ENCODE measurements at places on chromosomes 1 and 21.

- no peak overlapping the region for H3K4me3 ChIP-seq
- no peak overlapping the region for H3K27ac ChIP-seq
- no peaks in the 10 kb centered on the region for H3K4me1 ChIP-seq
Measured at GRCh38 chr1:100931716-100932115, 35.8 kb downstream of the SLC30A7 start.

GRCh38 chr1:227888404-227889046 is 59.2 kb downstream of the WNT9A start:
- no peaks in the 10 kb centered on the region for H3K36me3 ChIP-seq
- H3K27ac ChIP-seq: no peak overlapping the region

- no peak for DNase-seq
- no peaks in the 10 kb centered on the region for H3K4me1 ChIP-seq
- H3K27ac ChIP-seq: no peak overlapping the region
- no peaks in the 10 kb centered on the region for H3K27me3 ChIP-seq
- H3K4me3 ChIP-seq: no peak overlapping the region
Measured at GRCh38 chr1:59100708-59101374, 196.1 kb upstream of the FGGY start.

DNA sequence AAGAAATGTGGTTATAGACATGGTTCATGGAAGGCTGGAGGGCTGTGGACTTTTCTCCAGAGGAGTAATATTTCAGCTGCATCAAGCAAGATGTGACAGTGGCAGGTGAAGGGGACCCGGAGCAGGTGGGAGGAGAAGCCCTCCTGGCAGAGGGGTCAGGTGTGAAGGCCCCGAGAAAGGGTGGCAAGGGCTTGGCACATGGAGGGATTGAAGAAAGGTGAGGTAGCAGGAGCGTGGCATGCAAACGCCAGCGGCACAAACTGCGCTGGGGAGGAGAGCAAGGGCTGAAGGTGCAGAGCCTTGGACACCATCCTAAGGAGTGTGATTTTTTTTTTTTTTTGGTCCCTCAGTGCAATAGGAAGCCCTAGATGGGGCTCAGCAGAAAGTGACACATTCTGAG is 244.6 kb downstream of the TOMM20 start:
- H3K27ac ChIP-seq: no peak overlapping the region
- no peaks in the 10 kb centered on the region for H3K4me1 ChIP-seq
- no peaks in the 10 kb centered on the region for H3K36me3 ChIP-seq
- no peak for DNase-seq
- no peaks in the 10 kb centered on the region for H3K27me3 ChIP-seq
- no peak overlapping the region for H3K4me3 ChIP-seq

DNA sequence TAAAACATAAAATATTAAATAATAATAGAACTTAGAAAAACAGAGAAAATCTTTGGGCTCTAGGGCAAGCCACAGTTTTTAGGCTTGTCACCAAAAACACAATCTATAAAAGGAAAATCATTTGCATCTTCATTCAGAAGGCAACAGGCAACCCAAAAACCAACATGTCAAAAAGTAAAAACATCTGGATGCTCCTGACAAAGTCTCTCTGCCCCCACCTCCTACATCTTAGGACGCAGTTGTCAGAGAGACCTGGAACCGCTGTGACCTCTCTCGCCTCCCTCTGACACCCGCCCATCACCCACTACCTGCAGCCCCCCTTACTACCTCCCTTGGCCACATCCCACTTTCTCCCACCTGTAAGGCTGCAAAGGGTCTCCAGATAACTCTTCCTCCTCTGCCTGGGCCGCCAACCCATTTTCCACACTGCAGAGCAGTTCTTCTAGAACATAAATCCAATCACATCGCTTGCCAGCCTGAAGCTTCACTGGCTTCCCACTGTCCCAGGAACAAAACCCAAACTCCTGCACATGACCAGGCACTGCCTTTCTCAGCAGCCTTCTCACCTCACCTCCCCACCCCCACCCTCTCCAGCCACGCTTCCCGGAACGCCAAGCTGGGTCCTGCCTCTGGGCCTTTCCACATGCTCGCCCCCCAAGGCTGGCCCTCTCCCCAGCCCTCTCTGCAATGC is 14.7 kb downstream of the PRDM15 start:
- no peak for DNase-seq
- H3K36me3 ChIP-seq: no peaks in the 10 kb centered on the region
- no peaks in the 10 kb centered on the region for H3K4me1 ChIP-seq
- no peaks in the 10 kb centered on the region for H3K27me3 ChIP-seq

GRCh38 chr1:54302951-54303843 is 103.0 kb downstream of the SSBP3 start:
- H3K4me1 ChIP-seq: peaks cover 16% of the 10 kb centered on the region
- H3K36me3 ChIP-seq: no peaks in the 10 kb centered on the region
- no peak overlapping the region for H3K27ac ChIP-seq
- DNase-seq: no peak

- H3K27ac ChIP-seq: no peak overlapping the region
- H3K4me3 ChIP-seq: no peak overlapping the region
- H3K36me3 ChIP-seq: no peaks in the 10 kb centered on the region
- H3K27me3 ChIP-seq: no peaks in the 10 kb centered on the region
- H3K4me1 ChIP-seq: no peaks in the 10 kb centered on the region
- no peak for DNase-seq
Measured at GRCh38 chr1:52862666-52863458, 20.3 kb downstream of the ZYG11A start.

DNA sequence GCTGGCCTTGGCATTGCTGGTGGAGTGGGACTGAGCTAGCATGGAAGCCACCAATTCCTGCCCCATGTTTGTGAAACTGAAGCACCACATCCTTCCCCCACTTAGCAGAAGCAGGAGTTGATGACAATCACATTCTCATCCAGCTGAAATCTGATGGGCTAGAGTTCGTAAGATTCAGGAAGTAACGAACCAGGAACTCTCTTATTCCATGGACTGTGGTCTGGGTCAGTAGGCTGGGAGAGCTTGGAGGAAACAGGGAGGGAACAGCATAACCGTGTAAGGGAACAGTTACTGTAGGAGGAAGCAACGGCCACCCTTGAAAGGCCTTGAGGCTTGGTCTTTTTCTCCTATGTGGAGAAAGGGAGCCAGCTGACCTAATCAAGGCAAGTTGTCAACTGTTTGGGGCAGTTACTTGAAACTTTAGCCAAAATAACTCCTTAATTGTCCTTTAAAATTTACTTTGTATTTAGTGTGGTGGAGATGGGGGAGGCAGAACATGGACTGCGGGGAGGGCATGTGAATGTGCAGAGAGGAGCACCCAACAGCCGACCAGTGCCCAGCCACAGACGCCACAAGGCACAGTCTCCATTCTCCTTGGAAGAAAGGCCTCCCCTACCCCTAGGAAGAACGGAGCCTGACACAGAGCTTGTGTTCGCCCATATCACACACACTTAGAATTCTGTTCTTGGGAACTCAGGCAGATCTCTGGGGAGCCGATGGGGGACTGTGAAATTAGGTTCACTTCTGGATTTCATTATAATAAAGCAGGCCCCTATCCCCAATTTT is 2.0 kb upstream of the COQ8A start:
- H3K4me3 ChIP-seq: no peak overlapping the region
- H3K27ac ChIP-seq: peak overlapping the region; percentile 98

GRCh38 chr1:152227310-152227928 is 3.4 kb upstream of the HRNR start:
- no peak for DNase-seq
- no peaks in the 10 kb centered on the region for H3K4me1 ChIP-seq
- no peaks in the 10 kb centered on the region for H3K27me3 ChIP-seq
- no peak overlapping the region for H3K27ac ChIP-seq
- H3K4me3 ChIP-seq: no peak overlapping the region

DNA sequence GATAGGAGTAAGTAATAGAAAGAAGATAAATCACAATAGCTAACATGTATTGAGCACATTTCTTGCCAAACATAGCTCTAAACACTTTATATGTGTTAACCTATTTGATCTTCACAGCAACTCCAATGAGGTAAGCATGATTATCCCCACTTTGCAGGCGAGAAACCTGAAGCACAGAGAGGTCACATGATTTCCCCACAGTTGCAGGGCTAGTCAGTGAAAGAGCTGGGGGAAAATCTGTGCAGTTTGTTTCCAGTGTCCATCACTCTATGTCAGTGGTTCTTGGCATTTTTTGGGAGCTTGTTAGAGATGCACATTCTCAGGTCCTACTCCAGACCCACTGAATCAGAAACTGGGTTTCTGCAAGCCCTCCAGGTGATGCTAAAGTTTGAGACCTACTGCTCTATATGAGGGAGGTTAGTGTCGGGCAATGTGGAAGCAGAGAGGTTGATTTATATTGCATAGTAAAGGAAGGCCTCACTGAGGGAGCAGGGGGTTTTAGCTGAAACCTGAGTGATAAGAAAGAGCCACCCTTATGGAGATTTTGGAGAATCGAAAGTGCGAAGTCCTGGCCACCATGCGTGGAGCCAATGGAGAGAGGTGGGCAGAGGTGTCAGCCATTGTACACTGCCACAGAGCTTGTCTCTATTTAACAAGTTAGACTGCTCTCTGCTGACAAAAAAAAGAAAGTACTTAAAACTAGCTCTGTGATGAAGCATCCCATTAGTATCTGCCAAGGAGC is 20.9 kb downstream of the MCOLN3 start:
- no peaks in the 10 kb centered on the region for H3K4me1 ChIP-seq
- H3K27me3 ChIP-seq: no peaks in the 10 kb centered on the region
- H3K36me3 ChIP-seq: no peaks in the 10 kb centered on the region
- H3K4me3 ChIP-seq: no peak overlapping the region
